ENCODE measurements at places on chromosomes 3 and 15. TPM values are rescaled to one million over a fixed set of nuclear protein-coding genes. Genes with fewer than 3 reads are reported as not detected.

- no peak overlapping the region for H3K27ac ChIP-seq
- peak overlapping the region; percentile 56 for H3K4me3 ChIP-seq
- H3K36me3 ChIP-seq = no peaks in the 10 kb centered on the region
These were observed 921 bp downstream of the FBXL2 start for GRCh38 chr3:33278163-33278562.

The OCA2 gene
- 16.0 TPM for total RNA-seq

The GOLGA6L4 gene
- 2.0 TPM for total RNA-seq

The CHP1 gene
- 347 TPM for total RNA-seq

The SYNPR gene
- 0.13 TPM for total RNA-seq

The PARP15 gene
- total RNA-seq = 1.9 TPM

DNA sequence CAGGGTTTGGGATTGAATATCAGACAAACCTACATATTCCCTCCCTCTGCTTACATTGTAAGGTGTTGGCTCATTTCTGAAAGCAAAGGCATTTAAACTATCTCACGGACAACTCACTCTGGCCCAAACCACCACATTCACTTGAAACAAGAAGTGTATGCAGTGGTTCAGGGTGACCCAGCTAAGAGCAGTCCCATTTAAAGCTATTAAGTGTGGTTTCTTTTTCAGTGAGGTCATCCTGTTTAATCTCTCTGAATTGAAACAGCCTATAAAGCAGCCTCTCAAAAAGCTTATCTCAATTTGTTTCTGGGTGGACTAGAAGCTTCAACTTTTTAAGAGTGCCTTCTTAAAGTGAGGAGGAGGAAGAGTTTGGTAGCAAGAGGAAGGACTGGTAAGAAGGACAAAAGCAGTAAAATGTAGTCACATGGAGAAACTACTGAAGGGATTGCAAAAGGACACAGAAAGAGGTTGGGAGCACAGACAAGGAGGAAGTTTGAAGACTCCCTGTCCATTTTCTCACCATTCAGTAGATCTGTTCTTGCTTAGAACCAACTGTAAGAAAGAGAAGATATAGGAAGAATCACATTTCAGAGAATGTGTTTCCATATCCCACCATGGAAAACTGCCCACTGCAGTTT is 151.6 kb downstream of the TMCO5A start:
- no peaks in the 10 kb centered on the region for H3K36me3 ChIP-seq
- DNase-seq = no peak
- H3K27me3 ChIP-seq = no peaks in the 10 kb centered on the region
- no peak overlapping the region for H3K4me3 ChIP-seq
- peaks cover 7% of the 10 kb centered on the region for H3K4me1 ChIP-seq
